ENCODE measurements at places on chromosomes 6 and 20.

DNA sequence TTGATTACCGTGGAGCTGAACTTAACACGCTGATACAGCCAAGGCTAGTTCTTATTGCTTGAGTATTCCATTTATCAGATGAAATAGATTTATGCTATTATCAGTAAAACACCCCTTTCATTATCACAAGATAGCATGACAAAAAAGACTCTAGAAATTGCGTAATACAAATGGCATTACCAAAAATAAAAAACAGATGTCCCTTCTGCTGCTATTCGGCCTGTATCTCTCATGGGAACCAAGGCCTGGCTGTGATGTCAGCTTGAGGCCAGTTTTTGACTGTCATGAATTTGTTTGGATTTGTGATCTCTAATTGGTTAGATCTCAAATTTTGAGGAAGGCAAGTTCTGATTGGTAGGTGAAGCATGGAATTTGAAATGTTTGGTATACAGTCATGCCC is 25.2 kb downstream of the MEI4 start:
- DNase-seq = no peak
- H3K27me3 ChIP-seq = no peaks in the 10 kb centered on the region
- no peak overlapping the region for H3K27ac ChIP-seq

- H3K36me3 ChIP-seq = no peaks in the 10 kb centered on the region
- DNase-seq = no peak
- H3K4me1 ChIP-seq = no peaks in the 10 kb centered on the region
- H3K27ac ChIP-seq = no peak overlapping the region
- no peak overlapping the region for H3K4me3 ChIP-seq
- no peaks in the 10 kb centered on the region for H3K27me3 ChIP-seq
Measured at GRCh38 chr6:56831334-56831733, 123.6 kb upstream of the BEND6 start.

DNA sequence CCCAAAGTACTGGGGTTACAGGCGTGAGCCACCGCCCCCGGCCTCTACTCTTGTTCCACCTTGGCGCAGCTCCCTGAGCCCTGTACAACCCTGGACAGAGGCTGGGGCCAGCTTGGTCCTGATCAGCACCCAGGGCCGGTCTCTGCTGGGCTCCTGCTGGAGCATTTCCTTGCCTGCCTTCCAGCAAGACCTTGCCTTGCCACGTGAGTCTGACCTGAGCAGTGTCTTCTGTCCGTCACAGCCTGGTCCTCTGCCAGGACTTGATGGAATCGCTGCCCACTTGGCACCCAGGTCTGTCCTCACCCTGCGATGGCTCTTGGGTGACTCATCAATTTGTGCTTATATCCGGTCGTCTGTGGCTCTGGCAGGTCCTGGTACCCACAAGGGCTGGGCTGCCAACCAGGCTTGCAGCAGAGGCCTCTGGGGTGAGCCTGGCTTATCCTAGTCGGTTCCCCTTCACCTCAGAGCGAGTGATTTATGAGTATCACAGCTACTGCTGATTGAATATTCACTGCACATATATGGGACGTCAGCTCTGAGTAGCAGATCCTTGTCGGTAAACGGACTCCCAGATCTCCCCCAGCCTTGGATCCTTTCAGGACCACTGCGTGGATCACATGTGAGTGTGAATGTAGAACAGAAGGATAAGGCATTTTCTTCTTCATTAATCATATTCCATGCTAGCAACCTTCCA is 10.1 kb upstream of the SULF2 start:
- no peak for DNase-seq
- no peaks in the 10 kb centered on the region for H3K27me3 ChIP-seq

GRCh38 chr20:37142708-37143107 is 36.4 kb upstream of the RPN2 start:
- H3K27me3 ChIP-seq = no peaks in the 10 kb centered on the region
- no peak overlapping the region for H3K4me3 ChIP-seq
- H3K4me1 ChIP-seq = no peaks in the 10 kb centered on the region
- DNase-seq = no peak

- H3K36me3 ChIP-seq = no peaks in the 10 kb centered on the region
- no peak for DNase-seq
- H3K27ac ChIP-seq = no peak overlapping the region
- H3K4me3 ChIP-seq = no peak overlapping the region
- no peaks in the 10 kb centered on the region for H3K27me3 ChIP-seq
Measured at GRCh38 chr6:7154341-7155139, 46.8 kb downstream of the RREB1 start.

DNA sequence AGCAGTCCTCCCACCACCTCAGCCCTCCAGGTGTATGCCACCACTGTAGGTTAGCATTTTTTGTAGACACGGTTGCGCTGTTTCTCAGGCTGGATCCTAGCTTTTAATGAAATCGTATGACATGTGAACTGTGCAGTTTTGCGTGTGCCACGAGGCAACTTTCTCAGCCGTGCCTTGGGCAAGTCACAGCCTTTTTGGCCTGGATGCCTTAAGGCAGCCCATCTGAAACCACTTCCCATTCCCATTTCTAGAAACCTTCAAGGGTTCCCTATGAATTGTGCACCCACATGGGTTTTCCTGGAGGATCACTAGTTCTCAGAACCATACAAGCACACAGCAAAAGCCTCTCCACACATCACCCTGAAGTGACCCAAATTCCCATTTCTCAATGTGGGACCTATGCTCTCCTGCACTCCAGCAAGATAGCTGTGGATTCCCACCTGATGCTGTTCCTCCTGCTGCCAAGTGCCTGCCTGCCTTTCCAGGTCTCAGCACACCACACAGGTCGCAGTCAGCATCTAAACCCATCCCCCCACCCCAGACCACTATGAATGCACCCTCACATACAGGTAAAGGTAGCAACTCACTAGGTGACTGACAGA is 28.9 kb downstream of the SNX5 start:
- no peak for DNase-seq
- no peaks in the 10 kb centered on the region for H3K27me3 ChIP-seq
- H3K4me3 ChIP-seq = no peak overlapping the region

DNA sequence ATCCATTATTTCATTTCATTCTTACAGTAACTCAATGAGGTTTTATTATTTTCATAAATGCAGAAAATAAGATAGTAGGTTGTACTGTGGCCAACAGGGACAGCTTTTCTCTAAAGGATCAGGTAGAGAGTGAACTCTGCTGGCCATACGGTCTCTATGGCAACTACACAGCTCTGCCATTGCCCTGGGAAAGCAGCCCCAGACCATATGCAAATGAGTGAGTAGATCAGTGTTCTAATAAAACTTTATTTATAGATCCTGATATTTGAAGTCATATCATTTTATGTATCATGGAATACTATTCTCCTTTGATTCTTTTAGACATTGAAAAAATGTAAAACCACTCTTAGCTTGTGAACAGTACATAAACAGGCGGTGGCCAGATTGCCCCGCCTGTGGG is 192.5 kb upstream of the RREB1 start:
- peak overlapping the region; percentile 68 for H3K27ac ChIP-seq
- peak overlapping the region; percentile 23 for H3K4me3 ChIP-seq
- DNase-seq = no peak
- peaks cover 10% of the 10 kb centered on the region for H3K4me1 ChIP-seq

- DNase-seq = no peak
- H3K36me3 ChIP-seq = no peaks in the 10 kb centered on the region
- peaks cover 9% of the 10 kb centered on the region for H3K4me1 ChIP-seq
Measured at GRCh38 chr6:37994223-37994622, 174.7 kb downstream of the ZFAND3 start.

- H3K27ac ChIP-seq = no peak overlapping the region
- H3K4me1 ChIP-seq = no peaks in the 10 kb centered on the region
- H3K27me3 ChIP-seq = no peaks in the 10 kb centered on the region
- no peak overlapping the region for H3K4me3 ChIP-seq
- H3K36me3 ChIP-seq = no peaks in the 10 kb centered on the region
- DNase-seq = no peak
Measured at GRCh38 chr6:14383393-14384174, 266.0 kb downstream of the CD83 start.
